ENCODE measurements at places on chromosomes 7 and 10. TPM values are rescaled to one million over a fixed set of nuclear protein-coding genes. Genes with fewer than 3 reads are reported as not detected.

Gene SORCS1
- not detected for total RNA-seq

Gene SPDYE2B
- total RNA-seq, result not detected

DNA sequence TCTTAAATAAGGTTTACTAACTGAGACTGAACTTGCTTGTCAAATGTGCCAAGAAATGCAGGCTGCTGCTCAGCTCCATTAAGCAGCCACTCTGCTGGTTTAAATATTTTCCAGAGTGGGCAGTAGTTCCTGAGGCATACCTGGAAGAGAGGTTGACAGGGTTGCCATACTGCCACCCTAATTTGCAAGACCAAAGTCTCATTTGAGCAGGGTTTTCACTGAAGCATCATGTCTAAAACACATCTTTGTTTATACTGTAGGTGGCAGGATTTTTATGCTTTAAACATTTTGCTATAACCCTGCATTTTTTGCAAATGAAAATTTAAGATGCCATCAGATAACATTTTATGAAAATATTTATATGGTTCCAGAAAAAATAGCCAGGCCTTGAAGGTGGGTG, 618.0 kb upstream of the LRRTM3 start:
- DNase-seq, result no peak

Gene BTBD16
- total RNA-seq, result not detected

DNA sequence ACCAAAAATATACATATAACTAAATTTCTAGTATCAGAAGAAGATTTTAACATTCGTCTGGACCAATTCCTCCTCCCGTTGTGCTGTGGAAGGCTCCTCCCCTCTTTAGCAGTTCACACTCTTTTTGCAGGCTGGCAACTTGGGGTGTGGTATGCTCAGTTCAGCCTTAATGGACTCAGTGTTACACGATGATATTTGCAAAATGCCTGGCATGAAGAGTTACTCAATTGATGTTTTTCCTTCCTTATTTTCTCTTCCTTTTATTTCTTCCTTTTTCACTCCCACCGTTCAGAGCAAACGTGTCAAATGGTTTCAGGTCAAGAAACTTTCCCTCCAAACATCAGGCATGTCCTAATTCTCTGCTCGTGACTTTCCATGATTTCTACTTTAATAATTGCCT, 248.3 kb downstream of the PHF14 start:
- no peak for DNase-seq

- no peak for DNase-seq
Observed at GRCh38 chr7:157830331-157830730, 493.5 kb downstream of the DNAJB6 start.

DNA sequence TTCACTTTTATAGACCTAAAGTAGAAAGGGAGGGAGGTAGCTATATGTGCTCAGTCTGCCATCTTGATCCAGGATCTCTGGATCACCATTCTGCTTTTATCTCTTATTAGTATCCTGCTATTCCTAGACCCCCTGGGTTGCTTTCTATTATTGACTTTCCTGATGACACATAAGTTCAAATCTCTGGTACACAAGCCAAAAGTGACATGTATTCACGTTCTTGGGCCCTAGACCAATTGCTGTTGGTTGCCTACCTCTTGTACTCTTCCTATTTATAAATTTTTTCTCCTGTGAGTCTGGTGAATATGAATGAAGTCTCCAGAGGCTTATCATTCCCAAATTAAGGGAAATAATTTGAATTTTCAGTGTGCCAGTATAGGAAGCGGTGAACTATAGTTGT, 56.9 kb downstream of the DNMBP start:
- no peak for DNase-seq

DNA sequence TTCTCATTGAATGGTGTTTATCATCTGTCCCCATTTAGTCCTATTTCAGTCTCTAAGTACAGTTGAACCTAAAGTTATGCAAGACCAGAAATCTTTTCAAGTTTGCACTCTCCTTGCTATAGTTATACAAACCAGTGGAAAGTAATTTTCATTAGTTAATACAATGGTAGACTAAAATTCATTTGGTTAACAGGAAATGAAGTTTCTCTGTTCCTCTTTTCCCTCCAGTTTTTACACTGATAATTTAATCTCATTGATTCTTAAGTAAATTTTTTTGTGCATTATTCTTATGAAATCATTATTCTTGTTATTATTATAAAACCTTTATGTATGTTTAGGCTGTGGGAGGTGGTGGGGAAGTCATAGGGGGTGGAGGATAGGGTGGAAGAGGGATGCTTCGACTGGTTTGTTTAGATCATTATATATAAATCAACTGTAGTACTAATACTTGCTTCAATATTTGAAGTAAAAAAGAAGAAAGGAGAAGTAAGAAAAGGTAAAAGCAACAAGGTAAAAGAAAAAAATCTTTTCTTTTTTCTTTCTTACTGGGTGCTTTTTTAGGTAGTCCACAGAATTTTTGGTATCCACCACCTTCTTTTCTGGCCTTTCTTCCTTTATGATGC, 104.1 kb downstream of the GPR85 start:
- DNase-seq, result no peak

Gene C7orf57
- total RNA-seq, result not detected

DNA sequence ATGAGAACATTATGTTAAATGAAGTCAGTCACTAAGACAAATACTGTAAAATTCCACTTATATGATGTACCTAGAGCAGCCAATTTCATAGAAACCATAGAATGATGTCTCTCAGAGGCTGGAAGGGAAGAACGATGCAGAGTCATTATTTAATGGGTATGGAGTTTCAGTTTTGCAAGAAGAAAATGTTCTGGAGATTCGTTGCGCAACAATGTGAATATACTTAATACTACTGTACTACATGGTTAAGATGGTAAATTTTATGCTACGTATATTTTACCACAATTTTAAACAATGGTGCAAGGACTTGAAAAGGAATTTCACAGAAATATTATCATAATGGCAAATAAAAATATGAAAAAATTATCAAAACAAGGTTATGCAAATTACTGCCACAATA, 972.6 kb downstream of the KCNMA1 start:
- no peak for DNase-seq

Gene DBNL
- 177 TPM for total RNA-seq

Gene CALHM1
- not detected for total RNA-seq

- DNase-seq, result no peak
Observed at GRCh38 chr7:131538813-131539179, 17.6 kb downstream of the PODXL start.

Gene PON1
- total RNA-seq, result not detected

Measured in ascending aorta (tissue), 2 donors.